Activated naive CD4-positive, alpha-beta T cell treated with Interleukin-2 at 50 U/mL for 16 hours (primary cell): ENCODE measurements at places on chromosomes 4 and X.

DNA sequence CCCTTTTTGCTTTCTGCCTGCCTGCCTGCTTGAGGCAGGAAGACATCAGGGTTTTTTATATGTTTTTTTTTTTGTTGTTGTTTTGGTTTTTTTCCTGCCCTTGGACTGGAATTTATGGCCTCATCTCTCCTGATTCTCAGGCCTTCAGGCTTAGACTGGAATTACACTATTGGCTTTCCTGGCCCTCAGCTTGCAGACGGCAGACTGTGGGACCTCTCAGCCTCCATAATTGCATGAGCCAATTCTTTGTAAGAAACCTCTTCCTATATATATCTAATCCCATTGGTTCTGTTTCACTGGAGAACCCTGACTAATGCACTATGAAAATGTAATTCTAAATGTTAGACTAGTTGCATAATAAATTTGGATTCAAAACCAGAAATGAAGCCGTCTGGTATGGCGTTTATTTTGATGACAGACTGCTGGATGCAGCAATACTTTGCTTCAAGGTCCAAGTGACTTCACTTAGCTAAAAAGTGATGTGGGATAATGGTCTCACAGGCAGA is 59.0 kb downstream of the SEL1L3 start:
- DNase-seq: no peak

GRCh38 chr4:3469386-3470243 is 6.5 kb downstream of the DOK7 start:
- no peak for DNase-seq

- DNase-seq: no peak
These were observed 11.3 kb downstream of the POU4F2 start for GRCh38 chr4:146650034-146650433.

GRCh38 chr4:147776716-147777115 is 44.8 kb downstream of the ARHGAP10 start:
- no peak for DNase-seq

DNA sequence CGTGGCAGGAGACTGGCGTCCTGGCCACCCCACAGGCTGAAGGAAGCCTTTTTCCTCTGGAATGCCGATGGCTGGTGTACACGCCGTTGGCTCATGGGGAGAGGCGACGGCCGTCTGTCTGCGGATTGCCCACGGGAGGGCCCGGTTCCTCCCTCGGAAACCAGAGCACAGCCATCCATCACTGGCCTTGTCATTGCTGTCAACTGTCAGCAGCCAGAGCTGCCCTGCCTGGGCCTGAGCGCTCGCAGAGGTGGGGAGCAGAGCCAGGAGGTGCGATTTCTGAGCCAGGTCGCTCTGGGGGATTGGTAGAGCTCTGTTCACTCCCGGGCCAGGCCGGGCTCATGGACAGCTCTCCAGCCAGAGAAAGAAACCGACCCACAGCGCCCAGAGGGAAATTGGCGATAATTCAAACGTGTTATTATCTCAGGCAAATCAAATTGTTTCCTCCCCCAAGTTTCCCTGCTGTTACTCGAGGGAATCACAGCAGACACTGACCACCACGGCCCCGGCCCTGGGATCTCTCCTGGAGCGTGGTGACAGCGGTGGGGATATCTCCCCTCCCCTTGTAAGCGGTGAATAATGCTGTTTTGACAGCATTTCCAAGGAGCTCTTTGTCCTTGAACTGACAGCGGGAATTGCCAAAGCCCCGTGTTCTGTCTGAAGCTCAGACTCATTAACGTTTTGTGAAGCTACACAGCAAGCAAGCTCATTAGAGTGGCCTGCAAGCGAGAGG is 220.9 kb upstream of the PSAPL1 start:
- no peak for DNase-seq

- DNase-seq: no peak
These were observed 25.1 kb upstream of the USO1 start for GRCh38 chr4:75699299-75699698.

- no peak for DNase-seq
These were observed 1.0 kb downstream of the SHISA3 start for GRCh38 chr4:42398171-42398870.

- no peak for DNase-seq
These were observed 102.2 kb upstream of the ZFP42 start for GRCh38 chr4:187893418-187893817.

- DNase-seq: no peak
These were observed 45.3 kb downstream of the RPA4 start for GRCh38 chrX:96929036-96929435.

GRCh38 chr4:7506119-7506518 is 71.4 kb upstream of the PSAPL1 start:
- no peak for DNase-seq

GRCh38 chr4:10605031-10605430 is 79.5 kb downstream of the CLNK start:
- no peak for DNase-seq

DNA sequence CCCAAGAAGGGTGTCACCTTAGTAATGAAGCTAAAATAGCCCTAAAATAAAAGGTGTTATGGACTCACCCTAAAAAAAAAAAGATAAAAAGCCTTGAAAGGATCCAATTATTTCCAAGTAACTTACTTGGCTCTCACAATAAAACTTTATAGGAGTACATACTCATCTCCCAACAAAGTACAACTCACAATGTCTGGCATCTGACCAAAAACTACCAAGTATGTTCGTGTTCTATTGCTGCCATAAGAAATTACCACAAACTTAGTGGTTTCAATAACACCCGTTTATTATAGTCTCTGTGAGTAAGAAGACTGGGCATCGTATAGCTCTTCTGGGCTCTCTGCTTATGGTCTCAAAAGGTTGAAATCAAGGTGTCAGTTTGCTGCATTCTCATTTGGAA is 51.0 kb downstream of the BEX1 start:
- no peak for DNase-seq

- DNase-seq: no peak
These were observed 189.0 kb upstream of the HCCS start for GRCh38 chrX:10922159-10922558.

DNA sequence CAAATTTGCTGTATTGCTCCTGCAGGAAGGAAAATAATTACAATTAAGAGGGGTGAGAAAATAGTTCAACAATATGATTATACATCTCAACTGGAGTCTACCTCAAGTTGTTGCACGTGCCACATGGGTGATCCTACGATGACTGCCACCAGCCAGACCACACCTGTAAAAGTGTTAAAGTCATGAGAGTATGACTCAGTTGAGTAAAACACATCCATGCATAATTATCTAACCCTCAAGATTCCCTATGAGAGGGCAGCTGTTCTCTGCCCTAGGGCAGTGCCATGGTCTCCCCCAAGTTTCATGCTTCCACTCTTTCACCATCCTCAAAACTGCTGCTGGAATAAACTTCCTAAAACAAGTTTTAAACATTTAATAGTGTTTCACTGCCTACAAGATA is 44.1 kb downstream of the QRFPR start:
- DNase-seq: no peak

DNA sequence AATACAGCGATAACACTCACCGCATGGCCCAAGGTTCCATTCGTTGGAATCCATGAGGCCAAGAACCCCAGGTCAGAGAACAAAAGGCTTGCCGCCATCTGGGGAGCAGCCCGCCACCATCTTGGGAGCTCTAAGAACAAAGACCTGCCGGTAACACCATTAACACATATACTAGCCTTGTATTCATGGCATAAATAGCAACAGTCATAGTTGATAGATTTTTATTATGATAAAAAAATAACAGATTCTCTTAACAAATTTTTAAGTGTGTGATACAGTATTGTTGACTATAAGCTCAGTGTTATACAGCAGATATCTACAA is 309.4 kb downstream of the GLUD2 start:
- no peak for DNase-seq

DNA sequence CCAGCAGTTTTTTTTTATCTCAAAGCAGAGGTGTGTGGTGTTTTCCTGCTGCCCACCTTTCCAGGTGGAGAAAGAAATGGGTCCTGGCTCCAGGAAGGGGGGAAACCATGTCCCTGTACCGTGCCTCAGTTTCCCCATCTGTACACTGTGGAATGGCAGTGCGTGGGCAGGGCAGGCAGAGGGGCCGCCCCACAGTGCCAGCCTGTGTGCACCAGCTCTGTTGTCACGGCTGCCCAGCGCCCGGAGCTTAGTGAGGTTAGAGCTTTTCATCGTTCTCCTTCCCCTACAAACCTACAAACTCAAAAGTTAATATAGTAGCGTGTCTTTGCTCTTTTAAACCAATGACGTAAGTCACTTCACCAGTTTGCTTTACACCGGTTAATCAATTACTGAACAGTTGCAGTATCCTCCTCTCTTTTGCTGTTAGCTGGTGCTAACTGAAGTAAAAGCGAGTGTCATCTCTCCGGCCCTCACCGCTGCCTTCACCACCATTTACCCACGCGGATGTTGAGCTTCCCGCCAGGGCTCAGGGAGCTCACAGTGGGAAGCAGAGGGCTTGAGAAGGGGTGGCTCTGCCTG is 114.8 kb upstream of the ADRA2C start:
- no peak for DNase-seq

DNA sequence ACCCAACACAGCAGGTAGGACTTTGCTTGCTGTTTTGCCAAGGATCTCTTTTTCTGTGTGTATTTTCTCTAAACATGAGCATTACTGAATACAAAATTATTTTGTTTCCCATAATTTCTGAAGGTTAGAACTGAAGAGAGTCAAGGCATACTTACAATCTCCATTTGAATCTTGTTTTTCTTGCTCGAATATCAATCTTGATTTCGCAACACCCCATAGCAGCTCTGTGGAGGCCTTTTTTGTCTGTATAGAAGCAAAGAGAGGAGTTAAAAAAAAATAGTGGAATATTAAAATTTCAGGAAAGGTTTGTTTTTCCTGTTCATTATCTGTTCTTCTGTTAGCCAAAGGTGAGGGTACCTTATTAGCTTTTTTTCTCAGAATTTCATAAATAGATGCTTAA is 92.9 kb downstream of the TNIP2 start:
- no peak for DNase-seq

GRCh38 chrX:92232182-92232581 is 453.0 kb downstream of the PCDH11X start:
- no peak for DNase-seq

DNA sequence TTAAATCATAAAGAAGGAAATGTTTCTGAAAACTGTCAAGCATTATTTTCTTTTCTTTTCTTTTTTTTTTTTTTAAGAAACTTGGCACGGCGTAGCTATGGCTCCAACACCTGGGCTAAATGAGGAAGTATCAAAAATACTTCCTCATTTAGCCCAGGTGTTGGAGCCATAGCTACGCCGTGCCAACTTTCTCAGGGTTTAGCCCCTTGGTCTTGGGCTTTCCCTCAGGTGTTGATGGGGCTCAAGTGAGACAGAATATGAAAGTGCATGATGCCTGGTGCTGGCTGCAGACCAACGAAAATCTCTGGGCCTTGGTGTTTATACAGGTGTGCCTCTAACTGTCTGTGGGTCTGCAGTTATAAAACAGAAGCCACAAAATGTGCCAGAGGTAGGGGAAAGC is 132.7 kb downstream of the ARHGAP24 start:
- no peak for DNase-seq

DNA sequence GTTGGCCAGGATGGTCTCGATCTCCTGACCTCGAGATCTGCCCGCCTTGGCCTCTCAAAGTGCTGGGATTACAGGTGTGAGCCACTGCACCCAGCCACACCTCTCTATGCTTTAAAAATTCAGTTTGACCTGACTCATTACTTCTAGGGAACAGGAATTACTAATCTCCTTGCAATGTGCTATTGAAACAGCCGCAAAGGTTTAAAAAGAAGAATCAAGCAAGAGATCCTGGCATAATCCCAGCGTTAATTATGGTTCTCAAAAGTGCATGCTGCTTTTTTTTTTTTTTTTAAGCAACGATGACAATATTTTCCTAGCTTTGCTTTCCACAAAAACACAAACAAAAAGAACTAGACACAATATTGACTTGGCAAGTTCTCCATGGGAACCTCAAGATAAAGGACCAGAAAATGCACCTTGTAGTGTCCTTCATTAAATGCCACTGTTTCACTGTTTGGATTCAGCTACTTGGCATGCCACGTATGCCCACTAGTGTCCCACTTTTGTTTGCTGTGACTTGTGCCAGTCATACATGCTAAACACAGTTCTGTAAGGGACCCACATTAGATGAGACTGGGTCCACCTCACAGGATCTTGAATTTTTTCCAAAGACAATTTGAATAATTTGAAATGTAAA is 112.6 kb upstream of the PPARGC1A start:
- no peak for DNase-seq

DNA sequence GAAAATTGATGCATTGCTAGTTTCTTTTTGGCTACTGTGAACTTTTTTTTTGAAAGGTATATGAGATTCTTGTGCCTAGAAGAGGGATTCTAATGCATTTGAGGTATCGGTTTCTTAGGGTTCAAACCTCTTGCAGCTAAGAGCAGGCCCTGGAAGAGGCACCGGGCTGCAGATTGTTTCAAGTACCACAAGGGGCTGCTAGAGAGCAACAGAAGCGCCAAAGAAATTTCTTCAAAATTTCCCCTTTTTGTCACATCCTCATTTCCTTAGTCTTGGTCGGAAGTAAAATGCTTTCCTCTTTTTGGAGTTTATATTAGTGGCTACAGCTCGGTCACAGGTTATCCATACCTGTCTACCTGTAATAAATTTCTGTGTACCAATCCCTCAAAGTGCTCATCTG is 89.8 kb downstream of the PDGFRA start:
- no peak for DNase-seq

GRCh38 chr4:106334741-106335470 is 18.6 kb downstream of the AIMP1 start:
- no peak for DNase-seq

- no peak for DNase-seq
These were observed 133.9 kb upstream of the ADAMTS3 start for GRCh38 chr4:72702948-72703347.

- no peak for DNase-seq
These were observed 402.9 kb downstream of the PCDH18 start for GRCh38 chr4:137129441-137129840.

DNA sequence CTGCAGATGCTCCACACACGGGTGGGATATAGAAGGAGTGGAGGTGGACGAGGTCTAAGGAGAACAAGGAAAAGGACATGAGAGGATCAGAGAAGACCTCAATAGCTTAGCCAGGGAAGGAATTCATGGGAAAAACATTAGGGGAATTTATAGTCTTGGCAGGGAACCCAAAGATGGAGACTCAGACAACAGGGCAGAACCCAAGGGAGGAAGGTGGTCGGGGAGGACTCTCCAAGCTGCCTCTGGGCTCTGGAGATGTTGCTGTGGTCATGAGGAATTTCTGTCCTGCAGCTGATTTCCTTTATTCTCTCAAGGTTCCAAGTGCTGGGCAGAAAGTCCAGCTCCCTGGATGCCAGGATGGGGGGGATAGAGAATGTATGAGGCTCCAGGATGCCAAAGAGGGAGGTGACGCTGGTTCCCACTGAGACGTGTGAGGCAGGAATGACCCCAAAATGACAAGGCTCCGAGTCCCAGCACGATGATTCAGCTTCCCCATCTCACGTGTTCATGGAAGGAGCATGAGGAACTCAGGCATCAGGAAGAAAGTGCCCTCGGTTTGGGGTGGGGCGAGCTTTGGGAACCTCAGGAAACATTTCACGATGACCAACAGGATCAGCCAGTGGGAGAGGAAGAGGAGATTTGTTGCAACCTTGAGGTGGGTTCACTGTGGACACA is 57.0 kb upstream of the PPP2R3B start:
- DNase-seq: no peak

GRCh38 chrX:37509349-37509748 is 62.1 kb upstream of the LANCL3 start:
- DNase-seq: no peak
